IPS DF 19.7 (cell line): ENCODE measurements at places on chromosomes 11 and 22.

DNA sequence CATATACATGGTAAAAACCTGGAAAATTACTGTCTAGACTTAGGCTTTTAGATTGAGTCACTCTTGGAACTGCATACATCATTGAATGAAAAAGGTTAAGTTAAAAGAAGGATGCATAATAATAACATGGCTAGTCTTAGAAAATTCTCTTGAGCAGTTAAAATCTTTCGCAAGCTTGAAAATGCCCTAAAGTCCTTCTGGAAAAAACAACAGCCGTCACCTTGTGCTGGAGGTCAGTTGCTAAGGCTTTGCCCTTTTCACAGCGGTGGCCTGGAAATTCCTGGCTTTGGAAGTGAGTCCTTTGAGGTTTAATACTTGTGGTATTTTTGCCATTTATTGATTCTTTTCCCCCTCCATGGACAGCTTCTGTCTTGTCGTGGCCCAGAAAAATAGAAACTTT, 17.4 kb upstream of the FBLN1 start:
- DNase-seq = no peak

GRCh38 chr11:128235958-128236357, 351.4 kb downstream of the ETS1 start:
- DNase-seq = no peak

- no peak for DNase-seq
These were observed 403.2 kb upstream of the CCDC179 start for GRCh38 chr11:23263466-23263865.

DNA sequence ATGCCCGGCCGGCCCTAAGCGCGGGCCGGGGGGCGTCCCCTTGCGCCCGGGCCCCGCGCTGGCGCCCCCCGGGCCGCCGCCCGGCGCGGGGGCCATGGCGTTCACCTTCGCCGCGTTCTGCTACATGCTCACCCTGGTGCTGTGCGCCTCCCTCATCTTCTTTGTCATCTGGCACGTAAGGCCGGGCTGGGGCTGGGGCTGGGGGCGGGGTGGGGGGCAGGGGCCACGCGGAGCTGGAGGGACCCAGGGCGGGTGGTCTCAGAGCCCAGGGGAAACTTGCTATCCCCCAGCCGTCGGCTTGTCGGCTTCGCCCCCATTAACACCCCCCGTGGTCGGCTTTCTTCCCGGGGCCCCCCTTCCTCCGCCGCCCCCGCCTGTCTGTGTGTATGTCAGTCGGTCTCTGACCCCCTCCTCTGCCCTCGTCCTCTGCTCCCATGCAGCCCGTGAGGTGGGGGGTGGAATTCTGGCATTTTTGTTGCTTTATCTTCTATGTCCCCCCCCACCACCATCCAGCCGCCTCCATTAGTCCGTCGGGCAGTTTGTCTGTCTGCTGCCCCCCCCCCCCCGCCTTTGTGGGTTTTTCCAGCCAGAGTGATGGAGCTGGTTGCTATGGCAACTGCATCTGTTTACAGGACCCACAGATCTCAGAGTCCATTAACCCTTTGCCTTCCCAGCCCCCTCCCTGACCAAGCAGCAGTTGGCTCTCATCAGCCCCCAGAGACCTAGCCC, 552 bp downstream of the CNIH2 start:
- no peak for DNase-seq

DNA sequence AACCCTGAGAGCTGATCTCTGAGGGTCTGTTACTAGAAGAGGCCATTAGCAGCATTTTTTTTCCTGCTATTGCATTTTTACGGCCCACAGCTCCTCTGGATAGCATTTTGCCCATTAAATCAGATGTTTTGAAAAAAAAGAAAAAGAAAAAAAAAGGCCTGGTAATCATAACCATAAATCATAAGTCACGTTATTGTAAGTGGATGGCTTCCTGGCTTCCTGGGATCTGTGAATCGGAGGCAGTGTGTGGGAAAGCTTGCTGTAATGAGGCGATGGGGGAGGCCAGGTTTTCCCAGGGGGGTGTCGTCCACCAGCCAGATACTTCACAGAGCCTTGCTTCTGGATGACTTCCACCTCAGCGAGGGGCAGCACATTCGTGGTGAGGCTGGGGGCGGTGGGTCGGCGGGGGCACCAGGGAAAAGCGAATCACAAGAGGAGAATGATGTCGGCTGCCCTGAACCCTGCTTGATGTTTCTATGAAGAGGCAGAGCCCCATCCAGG, 106.5 kb upstream of the SYT13 start:
- no peak for DNase-seq

GRCh38 chr11:119178166-119178680, 7.1 kb upstream of the NHERF4 start:
- no peak for DNase-seq

DNA sequence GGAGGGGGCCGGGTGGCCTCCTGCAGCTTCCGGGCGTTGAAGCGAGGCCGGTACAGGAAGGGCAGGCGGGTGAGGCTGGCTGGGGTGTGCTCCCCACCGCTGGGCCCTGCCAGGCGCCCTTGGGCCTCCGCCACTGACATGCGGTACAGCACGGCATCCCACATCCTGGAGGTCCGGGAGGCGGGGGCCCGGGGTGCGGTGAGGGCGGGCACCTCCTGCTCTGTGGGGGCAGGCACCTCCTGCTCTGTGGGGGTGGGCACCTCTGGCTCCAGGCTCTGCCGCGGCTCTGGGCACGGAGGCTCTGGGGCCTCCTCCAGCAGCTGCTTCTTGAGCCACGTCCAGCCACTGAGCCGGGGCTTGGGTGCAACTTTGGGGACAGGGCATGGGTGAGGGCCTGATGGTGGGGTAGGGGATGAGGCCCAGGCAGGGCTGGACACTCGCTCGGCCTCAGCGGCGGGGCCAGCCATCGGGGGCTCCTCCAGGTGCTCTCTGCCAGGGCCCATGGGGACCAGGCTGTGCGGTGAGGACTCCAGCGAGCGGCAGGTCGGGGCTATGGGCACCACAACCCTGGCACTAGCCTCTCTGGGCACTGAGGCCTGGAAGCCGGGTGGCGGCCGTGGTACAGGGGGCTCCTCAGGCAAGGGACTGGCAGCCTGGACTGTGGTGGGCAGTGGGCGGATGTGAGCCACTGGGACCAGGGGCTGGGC, 2.3 kb downstream of the PRR33 start:
- DNase-seq = no peak

GRCh38 chr11:68127714-68128681, 6.8 kb upstream of the CHKA start:
- DNase-seq = peak; percentile 88

DNA sequence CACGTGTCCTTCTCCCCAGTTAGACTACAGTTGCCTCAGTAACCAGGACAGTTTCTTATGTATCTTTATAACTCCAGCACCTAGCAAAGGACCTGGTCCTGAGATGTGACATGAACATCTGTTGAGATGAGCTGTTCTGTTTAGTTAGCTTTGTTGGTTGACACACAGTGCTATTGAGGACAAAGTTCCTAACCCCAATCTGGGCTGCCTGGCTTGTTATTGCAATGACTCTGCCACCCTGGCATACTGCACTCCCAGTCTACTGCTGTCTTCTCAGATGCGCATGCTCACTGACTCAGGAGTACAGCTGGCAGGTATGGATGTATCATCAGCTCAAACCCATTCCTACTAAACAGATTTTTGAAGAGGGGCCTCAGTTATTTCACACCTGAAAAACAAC, 7.4 kb downstream of the DESI1 start:
- DNase-seq = no peak

DNA sequence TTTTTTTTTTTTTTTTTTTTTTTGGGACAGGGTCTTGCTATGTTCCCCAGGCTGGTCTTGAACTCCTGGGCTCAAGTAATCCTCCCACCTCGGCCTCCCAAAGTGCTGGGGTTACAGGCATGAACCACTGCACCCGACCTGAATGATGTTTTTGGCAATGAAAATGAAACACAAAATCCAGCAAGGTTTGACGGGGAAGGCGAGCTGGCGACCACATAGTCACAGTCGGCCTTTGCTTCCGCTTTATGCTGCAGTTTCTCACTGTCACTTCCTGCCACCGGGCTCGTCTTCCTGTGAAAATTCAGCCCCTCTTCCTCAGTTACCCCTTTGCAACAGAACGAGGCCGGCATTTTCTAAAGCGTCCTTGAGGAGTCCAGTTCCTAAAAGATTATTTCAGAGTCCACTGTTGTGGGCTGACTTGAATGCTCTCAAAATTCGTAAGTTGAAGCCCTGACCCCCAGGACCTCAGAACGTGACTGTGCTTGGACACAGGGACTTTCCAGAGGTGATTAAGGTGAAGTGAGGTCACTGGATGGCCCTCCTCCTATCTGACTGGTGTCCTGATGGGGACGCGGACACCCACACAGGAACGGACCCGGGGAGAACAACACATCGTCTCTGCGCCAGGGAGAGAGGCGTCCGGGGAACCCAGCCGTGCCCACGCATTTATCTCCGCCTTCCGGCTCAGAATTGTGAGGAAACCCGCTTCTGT, 2.9 kb upstream of the BID start:
- DNase-seq = no peak

DNA sequence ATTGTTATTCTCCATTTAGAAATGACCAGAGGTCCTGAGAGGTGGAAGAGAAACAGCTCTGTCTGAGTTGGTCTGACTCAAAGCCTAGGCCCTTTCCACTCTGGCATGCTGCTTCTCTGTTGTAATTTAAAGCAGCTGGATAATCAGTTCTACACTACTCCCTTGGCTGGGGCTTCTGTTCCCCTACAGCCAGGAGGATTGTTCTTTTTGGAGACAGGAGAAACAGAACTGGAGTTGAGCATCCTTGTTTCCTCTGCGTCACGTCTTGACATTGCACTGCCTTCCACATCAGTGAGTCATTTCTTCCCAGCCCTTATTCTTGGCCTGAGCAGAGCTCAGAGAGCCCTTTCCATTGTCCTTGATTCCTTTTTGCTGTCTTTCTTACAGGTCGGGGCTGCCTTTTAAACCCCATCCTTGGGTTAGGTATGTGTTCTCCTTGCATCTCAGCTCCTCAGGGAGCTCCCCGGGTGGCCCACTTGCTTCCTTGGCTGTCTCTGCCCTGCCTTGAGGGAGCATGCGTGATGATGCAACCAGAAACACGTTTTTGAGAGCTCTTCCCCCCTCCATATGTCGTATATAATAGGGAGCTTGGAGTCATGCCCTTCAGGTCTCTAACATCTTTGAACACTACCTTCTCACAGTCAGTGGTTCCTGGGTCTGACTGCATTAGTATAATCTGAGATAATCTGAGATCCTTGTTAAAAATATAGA, 35.7 kb downstream of the CYB5R2 start:
- no peak for DNase-seq

DNA sequence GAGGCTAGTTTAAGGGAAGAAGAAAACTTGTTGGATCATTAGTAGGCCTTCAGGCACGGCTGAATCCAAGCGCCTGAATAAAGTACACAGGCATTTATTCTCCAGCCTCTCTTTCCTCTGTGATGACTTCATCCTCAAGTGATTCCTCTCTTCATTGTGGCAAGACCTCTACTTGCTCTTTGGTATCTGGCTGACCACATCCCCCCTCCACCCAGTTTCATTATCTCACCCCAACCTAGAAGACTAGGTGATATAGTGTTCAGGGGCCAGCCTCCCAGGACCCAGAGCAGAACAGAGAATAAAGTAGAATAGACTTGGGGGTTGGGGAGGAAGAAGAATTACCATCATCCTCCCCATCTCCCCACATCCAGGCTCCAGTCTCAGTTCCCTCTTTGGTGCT, 189.3 kb downstream of the MIAT start:
- DNase-seq = no peak

GRCh38 chr11:68963779-68964178, 17.0 kb downstream of the MRGPRD start:
- DNase-seq = no peak

- no peak for DNase-seq
These were observed 120.7 kb upstream of the OR9Q1 start for GRCh38 chr11:57903011-57903410.
